ENCODE measurements at places on chromosomes 6 and 20.

DNA sequence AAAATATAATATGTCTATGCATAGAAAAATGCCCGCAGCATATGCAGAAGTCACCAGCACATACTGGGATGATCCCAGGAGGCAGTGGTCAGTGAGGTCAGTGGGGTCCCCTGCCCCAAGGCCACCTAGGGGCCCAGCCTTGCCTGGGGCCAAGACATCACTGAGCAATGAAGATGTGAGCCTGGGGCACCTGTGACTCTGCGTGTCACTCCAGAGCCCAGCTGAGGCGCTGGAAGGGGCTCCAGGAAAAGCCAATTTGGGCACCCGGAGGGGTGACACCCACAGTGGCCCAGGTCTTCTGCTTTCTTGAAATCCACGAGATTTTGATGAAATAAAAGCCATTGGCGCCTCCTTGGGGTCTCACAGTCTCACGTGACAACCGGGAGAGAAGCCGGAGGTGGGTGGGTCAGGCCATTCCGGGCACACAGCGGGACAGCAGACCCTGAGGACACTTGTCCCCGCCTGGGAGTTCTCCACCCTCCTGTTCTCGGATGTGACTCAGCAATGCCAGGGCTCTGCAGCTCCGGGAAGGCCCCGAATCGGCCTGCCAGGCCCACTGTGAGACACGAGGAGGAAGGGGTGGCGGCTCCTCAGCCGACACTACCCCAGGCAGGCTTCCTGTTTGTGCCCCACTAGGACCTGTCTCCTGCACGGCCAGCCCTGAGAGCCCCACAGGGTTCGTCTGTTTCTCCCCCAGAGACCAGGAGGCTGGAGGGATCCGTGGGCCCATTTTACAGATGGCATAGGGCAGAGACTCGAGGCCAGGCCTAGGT, 24.4 kb upstream of the SLCO4A1 start:
- DNase-seq, result peak; percentile 95

GRCh38 chr6:4941782-4942672, 61.8 kb downstream of the RPP40 start:
- peak; percentile 26 for DNase-seq

GRCh38 chr20:4112481-4113421, 97.4 kb upstream of the RNF24 start:
- peak; percentile 30 for DNase-seq

DNA sequence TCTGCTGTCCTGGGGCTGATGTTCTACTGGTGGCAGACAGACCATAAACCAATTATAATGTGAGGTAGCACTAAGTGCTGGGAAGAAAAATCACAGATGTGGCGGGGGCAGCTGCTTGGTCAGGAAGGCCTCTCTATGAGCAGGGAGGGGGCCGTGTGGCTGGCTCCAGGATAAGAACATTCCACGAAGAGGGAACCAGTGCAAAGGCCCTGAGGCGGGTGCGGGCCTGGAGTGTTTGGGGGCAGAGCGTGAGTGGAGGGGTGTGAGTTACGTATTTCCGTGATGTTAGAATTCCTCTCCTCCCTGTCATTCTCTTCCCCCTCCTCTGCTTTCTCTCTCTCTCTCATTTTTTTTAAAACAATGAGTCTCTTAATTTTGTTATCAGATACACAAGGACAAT, 67.2 kb downstream of the CEBPB start:
- DNase-seq, result no peak

DNA sequence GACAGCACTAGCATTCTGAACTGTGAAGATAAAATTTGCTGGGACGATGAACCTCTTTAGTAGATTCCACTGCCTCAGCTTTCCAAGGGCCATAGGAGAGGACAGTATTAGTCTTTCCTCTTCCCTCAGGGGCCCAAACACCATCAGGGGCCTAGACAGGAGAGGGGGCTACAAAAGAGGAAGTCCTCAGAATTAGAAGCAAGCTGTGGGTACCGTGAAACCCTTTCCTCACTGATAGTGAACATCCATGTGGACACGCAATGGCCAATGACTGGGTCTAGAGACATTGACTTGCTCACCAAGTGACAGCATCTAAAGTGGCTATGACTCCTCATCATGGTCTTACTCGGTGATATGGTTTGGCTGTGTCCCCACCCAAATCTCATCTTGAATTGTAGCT, 68.1 kb upstream of the UST start:
- DNase-seq, result no peak

- DNase-seq, result no peak
Observed at GRCh38 chr6:121756666-121757065, 321.2 kb downstream of the GJA1 start.

DNA sequence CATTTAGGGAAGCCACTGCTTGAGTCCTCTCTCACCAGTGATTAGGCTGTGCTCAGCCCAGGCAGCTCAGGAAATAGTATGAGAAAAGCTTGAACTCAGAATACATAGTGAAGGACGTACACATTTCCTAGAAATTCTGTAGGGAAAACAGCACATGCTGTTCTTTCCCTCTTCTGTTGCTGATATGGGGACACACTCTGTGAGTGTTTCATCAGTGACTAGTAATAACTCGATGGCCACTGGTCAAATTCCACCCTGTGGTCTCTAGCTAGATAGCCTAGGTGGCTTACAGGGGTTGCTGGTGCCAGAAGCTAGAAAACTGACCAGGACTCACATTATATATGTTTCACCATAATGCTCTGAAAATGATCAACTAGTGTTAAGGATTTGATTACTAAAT, 259.8 kb upstream of the SOX4 start:
- no peak for DNase-seq

- DNase-seq, result no peak
Observed at GRCh38 chr6:29679962-29680361, 990 bp downstream of the ZFP57 start.

DNA sequence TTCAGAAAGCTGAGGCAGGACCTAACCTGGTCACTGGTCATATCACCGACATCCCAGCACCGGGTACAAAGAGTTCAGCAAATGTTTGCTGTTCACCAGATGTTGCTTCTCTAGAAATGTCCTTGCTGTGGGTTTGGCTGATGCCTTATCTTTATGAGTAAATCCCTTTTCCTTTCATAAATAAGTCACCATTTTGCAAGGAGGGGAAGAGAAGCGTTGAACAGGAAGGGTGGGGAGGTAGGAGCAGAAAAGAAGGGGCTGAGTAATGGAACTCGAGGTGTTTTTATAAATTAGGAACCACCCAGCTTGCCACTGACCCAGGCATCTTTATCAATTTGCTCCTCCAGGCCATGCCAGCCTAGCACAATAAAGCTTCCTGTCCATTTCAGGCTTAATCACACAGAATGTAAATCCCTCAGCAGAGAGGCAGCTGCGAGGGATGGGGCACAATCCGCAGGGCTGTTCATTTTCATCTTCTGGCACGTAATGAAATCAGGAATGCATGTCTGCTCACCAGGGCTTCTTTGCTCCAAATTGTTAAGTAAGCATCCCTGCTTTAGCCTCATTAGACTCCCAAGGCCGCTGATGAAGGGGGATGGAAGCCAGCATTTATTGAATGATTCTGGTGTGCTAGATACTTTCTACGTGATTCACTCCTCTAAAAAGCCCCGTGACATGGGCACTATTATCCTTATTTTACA, 371.9 kb upstream of the CHD6 start:
- DNase-seq, result no peak

DNA sequence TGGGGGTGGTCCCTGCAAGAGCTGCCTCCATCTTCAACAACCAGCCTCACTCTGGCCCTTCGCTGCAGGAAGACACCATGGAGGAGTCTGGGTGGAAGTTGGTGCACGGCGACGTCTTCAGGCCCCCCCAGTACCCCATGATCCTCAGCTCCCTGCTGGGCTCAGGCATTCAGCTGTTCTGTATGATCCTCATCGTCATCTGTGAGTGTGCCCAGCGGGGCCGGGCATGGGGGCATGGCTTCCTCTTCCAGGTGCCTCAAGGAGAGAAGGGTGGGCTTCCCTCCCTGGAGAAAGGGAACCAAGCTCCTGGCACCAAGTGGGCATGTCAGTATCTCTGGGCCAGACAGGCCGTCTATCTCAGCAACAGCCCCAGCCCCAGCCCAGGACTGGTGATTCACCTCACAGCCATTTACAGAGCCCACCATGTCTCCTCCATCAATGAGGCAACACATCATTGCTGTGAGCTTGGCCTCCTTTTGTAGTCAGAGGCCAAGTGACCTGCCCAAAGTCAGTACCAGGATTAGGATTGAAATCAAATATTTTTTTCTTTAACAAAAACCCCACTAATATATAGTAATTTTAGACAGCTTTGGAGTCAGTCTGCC, 40.2 kb downstream of the TM9SF4 start:
- DNase-seq, result no peak

GRCh38 chr20:47237715-47238114, 118.8 kb downstream of the ZMYND8 start:
- no peak for DNase-seq

DNA sequence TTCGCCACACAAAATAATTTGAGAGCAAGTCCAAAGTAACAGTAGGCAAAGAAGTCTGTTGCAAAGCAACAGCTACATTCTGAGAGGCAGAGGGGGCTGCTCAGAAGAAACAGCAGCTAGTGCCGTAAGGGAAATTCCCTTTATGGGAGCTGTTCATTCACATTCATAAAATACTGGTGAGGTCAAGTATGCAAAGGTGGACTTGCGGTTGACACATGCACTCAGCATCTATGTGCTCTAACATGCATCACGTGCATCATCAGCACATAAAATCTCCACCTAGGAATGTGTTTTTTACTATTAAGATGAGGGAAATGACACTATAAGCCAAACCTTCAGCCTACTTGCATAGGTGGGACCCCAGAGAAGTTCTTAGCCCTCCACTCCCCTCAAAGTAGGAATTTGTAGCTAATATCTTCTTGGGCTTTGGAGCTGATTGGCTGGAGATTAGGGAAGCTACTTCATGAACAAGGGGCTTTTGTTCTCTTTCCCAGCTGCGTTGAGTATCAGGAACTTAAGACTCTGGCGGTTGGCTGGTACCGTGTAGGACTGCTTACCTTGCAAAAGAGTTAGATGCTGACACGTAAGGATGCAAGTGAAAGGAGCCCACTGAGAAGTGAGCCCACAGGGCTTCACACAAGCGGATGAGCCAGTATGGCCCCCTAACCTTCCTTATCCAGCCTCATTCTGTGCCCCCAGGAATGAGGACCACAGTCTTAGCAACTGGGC, 12.4 kb downstream of the CST3 start:
- no peak for DNase-seq

GRCh38 chr6:130674604-130675003, 152.6 kb upstream of the SMLR1 start:
- DNase-seq, result peak; percentile 4

- DNase-seq, result no peak
Observed at GRCh38 chr6:152453421-152453820, 183.7 kb downstream of the SYNE1 start.

- no peak for DNase-seq
Observed at GRCh38 chr6:112362027-112362795, 15.1 kb downstream of the RFPL4B start.

DNA sequence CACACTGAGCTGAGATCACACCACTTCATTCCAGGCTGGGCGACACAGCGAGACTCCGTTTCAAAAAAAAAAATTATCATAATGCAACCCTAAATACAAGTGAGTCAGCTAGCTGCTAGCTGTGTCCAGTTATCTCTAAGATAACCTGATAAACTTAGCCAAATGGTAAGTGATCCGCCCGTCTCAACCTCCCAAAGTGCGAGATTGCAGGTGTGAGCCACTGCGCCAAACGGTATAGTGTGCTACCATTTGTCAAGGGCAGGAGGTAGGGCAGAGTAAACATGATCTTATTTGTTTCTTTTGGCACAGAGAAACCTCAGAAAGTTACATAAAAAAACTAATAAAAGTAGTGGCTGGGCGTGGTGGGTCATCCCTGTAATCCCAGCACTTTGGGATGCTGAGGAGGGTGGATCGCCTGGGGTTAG, 4.7 kb upstream of the C6orf132 start:
- DNase-seq, result no peak

DNA sequence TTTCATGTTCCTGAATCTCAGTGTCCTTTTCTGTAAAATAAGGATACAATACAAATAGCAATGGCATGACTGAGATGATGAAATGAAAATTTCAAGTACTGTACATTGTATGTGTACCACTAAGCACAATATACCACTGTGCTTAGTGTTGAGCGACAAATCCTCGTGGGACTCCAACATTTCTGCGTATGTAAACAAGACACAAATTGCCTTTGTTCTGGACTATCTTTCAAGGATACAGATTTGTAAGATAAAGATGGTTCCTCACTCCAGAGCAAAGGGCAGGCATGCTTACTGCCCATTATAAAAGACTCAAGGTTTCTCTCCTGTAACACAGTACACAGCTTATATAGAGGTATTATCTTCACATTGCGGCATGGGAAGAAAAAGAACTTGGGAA, 6.0 kb downstream of the RARS2 start:
- no peak for DNase-seq

- DNase-seq, result no peak
Observed at GRCh38 chr6:100300221-100300736, 164.4 kb downstream of the SIM1 start.

GRCh38 chr6:53029257-53029656, 34.2 kb upstream of the GSTA4 start:
- DNase-seq, result no peak

DNA sequence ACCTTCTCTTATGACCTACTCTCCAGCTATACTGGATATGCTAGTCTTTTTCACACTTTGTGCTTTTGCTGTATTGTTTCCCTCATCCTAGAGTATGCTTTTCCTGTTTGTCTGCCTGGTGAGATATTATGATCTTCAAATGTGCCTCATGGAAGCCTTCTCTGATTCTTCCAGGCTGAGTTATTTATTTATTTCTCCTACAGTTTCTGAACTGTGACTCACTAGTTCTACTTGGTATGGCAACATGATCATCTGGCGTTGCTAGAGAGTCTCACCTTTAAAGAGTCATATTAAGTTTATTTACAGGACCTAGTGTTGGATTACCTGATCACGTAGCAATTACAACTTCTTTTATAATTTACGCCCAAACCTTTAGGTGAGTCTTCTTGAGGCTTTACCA, 81.2 kb upstream of the HDAC2 start:
- no peak for DNase-seq

DNA sequence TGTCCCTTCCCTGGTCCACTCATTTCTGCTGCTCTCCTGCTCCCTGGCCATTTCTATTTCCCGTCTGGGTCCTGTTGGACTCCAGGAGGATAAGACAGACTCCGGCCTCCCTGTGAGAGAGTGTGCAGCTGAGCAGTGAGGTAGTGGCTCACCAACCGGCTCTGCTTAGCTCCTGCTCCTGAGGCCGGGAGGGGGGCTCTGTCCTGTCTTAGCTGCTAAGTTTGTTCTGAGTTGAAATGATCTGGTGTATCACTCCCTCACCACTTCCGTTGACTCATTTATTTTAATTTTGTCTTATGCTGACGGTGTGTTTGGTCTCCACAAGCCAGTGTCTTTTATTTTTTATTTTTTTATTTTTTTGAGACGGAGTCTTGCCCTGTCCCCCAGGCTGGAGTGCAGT, 148.5 kb upstream of the PDE10A start:
- DNase-seq, result no peak

DNA sequence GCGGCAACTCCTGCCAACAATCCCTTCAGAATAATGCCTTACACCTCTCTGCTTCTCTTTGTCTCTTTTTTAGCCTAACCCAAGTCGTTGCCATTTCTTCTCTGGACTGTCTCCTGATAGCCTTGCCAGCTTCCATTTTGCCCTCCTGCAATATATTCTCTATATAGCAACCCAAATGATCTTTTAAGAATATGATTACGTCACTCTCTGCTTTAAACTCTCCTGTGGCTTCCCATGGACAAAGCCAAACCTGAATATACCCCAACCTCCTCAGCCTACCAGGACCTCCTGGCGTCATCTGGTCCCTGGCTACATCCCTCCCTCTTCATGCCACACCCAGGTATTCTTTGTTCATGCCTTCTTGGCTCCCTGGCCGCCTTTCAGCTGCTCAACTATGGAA, 126.5 kb upstream of the KCNK16 start:
- no peak for DNase-seq

- no peak for DNase-seq
Observed at GRCh38 chr6:70494833-70495232, 71.9 kb upstream of the SDHAF4 start.

All from inflammatory macrophage treated with lipopolysaccharide for 4 hours (primary cell).